LHCN-M2 (cell line): ENCODE measurements at places on chromosomes 12 and 14.

DNA sequence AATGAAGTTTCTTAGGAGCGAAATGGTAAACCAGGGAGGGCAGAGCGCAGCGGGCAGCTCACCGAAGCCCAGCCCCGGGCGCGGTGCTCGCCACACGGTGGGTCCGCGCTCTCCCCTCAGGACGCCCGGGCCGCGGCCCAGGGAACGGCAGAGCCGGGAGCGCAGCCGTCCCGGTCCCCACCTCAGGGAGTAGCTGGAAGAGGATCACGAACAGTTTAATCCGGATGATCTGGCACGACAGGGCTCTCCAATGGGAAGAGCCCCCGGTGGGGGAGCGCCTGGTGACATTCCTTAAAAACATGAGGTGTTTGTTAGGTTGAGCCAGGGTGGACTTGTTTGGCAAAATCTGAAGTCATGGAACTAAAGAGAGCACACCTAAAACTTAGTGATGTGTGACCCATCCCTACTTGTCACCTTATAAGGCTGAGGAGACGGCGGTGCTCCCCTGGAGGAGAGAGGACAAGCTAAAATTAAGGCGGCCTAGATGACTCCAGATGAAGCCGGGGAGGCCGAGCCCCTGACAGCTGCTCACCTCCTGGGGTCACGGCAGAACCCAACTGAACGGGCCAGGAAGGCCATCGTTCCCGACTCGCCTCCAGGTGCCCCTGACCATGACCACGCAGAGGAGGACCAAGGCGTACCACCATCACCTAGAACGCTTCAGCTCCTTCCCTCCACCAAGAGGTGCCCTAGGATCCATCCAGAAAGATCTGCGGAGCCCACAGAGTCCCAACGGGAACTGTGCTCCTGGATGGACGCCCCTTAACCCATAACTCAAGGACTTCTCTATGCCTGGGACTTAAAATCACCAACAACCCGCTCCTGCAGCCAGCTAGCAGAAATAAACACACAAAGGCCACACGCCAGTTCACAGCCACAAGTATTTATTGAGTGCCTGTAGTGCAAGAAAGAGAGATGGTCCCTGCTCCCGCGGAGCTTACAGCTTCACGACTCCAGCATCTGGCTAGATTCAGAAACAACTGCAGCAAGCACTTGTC, 866 bp upstream of the PITPNM2 start:
- no peak for DNase-seq

GRCh38 chr12:107320033-107320928, 226.9 kb upstream of the CRY1 start:
- DNase-seq, result no peak

- DNase-seq, result no peak
These were observed 347 bp downstream of the SYNDIG1L start for GRCh38 chr14:74425525-74426201.

- DNase-seq, result no peak
These were observed 166.0 kb downstream of the RPS29 start for GRCh38 chr14:49420201-49420600.

GRCh38 chr14:100131181-100131580, 28.3 kb downstream of the DEGS2 start:
- no peak for DNase-seq

- no peak for DNase-seq
These were observed 100.3 kb upstream of the NCOR2 start for GRCh38 chr12:124667506-124668326.

DNA sequence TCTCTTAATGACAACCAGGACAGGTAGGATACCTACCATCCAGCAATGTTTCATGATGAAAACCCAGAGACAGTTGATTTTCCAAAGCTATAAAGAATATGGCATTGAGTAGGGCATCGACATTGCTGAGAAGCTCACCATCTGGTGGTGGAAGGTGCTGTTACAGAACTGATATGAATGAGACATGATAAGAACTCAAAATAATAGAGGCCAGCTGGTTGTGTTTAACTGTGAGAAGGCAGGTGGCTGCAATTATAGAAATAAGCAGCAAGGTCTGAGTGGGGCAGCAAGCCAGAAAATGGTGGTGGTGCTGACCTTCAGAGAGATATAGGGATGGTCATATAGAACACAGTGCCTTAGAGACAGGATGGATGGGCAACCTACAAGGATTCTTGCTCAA, 449.7 kb downstream of the BTG1 start:
- DNase-seq, result no peak

GRCh38 chr14:61188196-61188595, 92.9 kb downstream of the TMEM30B start:
- DNase-seq, result peak; percentile 84

- no peak for DNase-seq
These were observed 1054.5 kb downstream of the BCL11B start for GRCh38 chr14:98217530-98217929.

GRCh38 chr14:22753586-22753985, 12.9 kb upstream of the OXA1L start:
- DNase-seq, result peak; percentile 25

- DNase-seq, result no peak
These were observed 93.7 kb downstream of the SPTSSA start for GRCh38 chr14:34368115-34368970.

DNA sequence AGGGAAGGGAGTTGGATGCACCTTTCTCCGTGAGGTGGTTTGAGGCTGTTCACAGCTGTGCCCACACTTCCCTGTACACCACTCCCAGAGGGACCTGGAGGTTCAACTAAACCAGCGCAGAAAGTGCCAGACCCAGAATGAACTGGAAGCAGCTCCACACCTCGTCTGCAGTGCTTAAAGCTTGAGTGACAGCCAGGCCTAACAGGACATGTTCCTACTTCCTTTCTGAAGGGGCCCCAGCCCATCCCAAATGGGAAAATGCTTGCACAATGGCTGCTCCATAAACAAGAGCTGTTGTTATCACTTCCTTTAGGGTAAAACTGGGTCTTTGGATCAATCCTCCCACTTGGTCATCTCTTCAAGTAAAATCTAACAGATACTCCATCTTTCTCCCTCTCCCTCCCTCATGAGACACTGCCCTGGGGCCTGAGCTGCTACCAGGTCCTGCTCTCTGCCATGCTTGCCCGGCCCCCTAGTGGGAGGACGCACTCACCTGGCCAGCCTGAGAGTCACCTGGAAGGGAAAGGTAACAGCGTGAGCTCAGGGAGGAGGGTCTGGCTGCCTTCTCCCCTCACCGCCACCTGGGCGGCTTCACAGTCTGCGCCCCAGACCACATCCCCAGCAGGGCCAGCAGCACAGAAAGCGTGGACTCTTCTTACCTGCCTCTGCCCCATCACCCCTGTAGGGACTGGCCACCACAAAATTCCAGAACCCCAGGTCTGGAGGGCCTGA, 33.5 kb downstream of the ISCA2 start:
- no peak for DNase-seq

DNA sequence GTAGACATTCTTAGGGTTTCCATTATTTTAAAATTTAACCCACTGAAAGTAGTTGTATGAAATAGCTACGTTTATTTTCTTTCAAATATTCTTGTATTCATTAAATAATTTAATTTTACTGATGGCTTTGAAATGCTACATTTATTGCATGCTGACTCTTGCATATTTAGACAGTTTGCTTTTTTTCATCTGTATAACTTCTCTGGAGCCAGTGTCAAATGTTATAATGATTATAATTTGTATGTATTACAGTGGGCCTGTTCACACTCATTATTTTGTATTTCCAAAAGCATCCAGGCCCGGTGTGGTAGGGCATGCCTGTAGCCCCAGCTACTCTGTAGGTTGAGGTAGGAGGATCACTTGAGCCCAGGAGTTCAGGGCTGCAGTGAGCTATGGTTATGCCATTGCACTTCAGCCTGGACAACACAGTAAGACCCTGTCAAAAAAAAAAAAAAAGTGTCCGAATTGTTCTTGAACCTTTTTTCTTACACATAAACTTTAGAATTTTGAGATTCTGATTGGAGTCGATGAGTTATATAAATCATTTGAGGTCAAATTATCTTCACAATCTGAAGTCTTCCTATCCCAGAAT, 905 bp downstream of the ZNF84 start:
- DNase-seq, result no peak

DNA sequence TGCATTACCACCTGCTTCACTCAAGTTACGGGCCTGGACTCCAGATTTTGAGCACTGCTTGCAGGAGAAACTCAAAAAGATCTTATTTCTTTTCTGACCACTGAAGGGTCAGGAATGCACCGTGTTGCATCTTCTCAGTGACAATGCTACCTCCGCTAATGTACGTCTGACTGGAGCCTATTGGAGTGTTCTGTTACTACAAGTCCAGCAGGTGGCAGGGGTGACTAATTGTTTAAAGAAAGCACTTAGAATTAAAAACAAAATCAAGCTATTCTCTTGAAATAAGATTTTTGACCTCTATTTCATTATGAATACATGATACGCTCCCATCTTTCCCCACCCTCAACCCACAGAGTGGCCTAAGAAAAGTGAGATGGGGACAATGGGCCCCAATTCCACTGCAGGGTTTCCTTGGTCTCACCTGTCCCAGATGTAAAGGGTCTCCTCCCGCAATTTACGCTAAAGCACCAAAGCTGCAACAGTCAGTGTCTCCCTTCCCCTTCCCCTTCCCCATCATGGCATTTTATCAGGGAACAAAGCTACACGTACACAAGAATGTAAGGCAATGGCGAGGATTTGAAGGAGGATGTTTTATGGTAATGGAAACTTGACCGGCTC, 2.2 kb downstream of the TBPL2 start:
- peak; percentile 60 for DNase-seq

DNA sequence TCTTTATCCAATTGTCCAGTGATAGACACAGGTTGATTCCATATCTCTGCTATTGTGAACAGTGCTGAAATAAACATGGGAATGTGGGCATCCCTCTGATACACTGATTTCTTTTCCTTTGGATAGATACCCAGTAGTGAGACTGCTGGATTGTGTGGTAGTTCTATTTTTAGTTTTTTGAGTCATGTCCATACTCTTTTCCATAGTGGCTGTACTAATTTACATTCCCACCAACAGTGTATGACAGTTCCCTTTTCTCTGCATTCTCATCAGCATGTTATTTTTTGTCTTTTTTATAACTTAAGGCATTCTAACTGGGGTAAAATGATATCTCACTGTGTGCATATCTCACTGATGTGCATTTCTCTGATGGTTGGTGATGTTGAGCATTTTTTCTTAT, 24.8 kb upstream of the VASH1 start:
- no peak for DNase-seq

- no peak for DNase-seq
These were observed 11.6 kb upstream of the KRT82 start for GRCh38 chr12:52417740-52418139.

GRCh38 chr12:91964501-91964900, 181.1 kb downstream of the BTG1 start:
- no peak for DNase-seq

- no peak for DNase-seq
These were observed 2.0 kb upstream of the OAS3 start for GRCh38 chr12:112936264-112936663.

GRCh38 chr14:96030108-96030760, 8.9 kb upstream of the C14orf132 start:
- DNase-seq, result no peak

GRCh38 chr12:30795410-30796312, 40.9 kb upstream of the CAPRIN2 start:
- DNase-seq, result peak; percentile 83

DNA sequence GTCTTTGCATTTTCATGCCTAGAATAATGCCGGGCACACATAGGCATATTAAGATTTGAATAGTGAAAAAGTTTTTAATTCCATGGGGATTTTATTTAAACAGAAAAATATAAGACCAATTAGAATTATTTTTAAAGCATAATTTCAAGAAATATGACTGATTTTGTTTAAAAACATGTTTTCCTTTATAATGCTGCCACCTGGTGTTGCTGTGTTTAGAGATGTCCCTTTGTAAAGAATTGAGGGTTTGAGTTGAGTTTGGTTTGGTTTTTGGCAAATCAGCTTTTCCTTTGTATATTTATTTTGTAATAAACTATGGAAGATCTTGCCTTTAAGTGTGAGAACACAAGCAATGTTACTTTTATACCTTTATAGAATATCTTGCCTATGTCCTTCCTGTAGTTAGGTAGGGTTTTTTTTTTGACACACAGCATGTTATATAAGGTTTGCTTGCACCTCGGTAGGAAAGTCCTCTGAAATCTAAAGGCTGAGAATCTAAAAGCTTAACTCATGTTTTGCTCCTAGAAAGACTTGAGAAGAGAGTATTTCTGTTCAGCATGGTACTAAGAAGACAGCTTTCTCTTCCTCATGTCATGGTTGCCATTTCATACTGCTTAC, 31.4 kb upstream of the SNAPC1 start:
- no peak for DNase-seq

DNA sequence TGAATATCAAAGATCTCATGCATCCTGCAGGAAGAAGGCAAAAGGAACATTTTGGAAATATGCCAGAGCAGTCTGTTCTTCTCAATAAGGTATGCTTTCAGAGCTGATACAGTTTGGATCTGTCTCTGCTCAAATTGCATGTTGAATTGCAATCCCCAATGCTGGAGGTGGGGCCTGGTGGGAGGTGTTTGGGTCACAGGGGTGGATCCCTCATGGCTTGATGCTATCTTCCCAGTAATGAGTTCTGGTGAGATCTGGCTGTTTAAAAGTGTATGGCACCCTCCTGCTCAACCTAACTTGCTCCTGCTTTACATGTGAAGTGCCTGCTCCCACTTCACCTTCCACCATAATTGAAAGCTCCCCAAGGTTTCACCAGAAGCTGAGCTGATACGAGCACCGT, 76.6 kb downstream of the RIN3 start:
- no peak for DNase-seq

DNA sequence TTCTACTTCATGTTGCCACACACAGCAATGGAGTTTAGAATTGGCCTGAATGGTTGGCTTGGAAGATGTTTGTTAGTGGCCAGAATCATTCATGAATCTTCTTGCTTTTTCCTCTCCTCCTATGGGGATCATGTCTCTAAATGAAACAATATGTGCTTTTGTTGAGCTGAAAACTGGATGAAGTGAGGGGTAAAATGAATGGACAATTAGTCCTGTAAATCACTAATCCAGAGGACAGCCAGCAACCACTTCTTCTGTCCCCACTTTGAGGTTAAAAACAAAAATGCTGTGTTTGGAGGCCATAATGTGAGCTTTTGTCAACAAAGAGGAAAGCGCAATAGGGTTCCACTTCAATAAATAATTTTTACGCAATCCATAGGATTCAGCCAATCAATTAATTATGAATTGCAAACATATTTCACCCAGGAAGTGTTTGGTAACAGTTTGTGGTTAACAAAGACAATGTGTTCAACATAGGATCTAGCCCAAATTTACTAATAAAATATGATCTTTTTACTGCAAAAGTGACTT, 30.3 kb upstream of the AMIGO2 start:
- DNase-seq, result no peak

DNA sequence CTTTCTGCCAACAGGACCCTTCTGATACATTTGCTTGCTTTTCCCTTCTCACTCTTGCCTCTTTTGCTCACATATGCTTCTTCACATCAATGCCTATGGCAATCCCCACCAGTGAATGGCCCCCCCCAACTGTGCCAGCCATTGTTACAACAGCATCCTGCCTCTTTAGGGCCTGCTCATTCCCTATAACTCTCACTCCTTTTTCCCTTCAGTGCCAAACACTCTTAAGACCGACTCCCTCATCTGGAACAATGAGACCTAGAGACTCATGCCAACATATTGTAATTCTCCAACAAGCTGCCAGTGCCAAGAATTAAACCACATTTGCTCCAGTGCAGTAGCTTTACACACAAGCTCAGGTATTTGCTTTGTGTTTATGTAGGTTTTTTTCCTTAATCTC, 189.0 kb downstream of the SOX5 start:
- no peak for DNase-seq

GRCh38 chr12:42807766-42808165, 218.2 kb upstream of the PRICKLE1 start:
- no peak for DNase-seq
